Stimulated activated CD4-positive, alpha-beta T cell treated with anti-CD3 and anti-CD28 coated beads, Interleukin-1b, Interleukin-23, amount 100 ng/mL, for 4 hours (primary cell): ENCODE measurements at places on chromosomes 1 and 21.

- no peak for DNase-seq
Measured at GRCh38 chr1:220164116-220164515, 70.2 kb downstream of the IARS2 start.

DNA sequence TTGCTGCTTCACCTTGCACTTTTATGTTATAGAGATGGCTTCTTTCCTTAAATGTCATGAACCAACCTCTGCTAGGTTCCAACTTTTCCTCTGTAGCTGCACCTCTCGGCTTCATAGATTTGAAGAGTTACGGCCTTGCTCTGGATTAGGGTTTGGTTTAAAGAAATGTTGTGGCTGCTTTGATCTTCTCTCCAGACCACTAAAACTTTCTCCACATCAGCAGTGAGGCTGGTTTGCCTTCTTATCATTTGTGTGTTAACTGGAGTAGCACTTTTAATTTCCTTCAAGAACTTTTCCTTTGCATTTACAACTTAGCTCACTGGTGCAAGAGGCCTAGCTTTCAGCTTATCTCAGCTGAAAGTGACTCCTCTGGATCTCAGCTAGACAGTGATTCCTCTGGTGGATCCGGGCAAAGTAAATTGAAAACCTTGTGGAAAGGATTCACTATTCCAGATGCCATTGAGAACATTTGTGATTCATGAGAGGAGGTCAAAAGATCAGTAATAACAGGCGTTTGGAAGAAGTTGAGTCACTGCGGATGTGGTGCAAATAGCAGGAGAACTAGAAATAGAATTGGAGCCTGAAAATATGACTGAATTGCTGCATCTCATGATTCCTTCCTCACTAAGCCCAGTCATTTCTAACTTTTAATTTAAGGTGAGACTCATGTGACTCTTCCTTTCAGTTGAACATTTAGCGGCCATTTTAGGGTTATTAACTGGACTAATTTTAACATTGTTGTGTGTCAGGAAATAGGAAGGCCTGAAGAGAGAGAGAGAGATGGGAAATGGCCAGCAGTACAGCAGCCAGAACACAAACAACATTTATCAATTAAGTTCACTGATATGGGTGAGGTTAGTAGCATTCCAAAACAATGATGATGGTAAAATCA lies 16.2 kb upstream of the RGS1 start:
- no peak for DNase-seq

GRCh38 chr1:27011058-27011764 lies 1.4 kb downstream of the TENT5B start:
- no peak for DNase-seq

- DNase-seq = no peak
Measured at GRCh38 chr1:151048645-151049032, 1.1 kb downstream of the C1orf56 start.

DNA sequence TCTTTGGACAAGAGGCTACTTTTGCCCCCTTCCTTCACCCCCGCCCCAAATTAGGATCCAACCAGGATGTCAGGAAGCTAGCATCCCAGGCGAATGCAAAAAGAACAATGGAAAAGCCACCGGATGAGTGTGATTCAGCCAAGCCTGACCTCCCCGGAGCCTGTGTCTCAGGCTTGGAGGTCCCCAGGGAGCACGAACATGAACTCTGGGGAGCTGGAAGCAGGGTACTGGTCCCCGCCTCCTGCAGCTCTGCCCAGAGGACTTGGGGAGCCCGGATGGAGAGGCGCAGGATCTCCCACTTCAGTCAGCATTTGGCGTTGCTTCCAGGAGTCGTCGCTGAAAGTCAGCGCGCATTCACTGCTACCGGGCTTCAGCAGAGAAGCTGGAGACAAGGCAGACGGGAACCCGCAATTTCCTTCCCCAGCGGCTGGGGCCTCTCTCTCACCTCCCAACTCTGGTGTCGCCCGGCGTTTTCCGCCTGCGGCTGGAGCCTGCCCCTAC lies 1.8 kb upstream of the TBX15 start:
- no peak for DNase-seq

- no peak for DNase-seq
Measured at GRCh38 chr1:199867601-199868000, 159.9 kb upstream of the NR5A2 start.

DNA sequence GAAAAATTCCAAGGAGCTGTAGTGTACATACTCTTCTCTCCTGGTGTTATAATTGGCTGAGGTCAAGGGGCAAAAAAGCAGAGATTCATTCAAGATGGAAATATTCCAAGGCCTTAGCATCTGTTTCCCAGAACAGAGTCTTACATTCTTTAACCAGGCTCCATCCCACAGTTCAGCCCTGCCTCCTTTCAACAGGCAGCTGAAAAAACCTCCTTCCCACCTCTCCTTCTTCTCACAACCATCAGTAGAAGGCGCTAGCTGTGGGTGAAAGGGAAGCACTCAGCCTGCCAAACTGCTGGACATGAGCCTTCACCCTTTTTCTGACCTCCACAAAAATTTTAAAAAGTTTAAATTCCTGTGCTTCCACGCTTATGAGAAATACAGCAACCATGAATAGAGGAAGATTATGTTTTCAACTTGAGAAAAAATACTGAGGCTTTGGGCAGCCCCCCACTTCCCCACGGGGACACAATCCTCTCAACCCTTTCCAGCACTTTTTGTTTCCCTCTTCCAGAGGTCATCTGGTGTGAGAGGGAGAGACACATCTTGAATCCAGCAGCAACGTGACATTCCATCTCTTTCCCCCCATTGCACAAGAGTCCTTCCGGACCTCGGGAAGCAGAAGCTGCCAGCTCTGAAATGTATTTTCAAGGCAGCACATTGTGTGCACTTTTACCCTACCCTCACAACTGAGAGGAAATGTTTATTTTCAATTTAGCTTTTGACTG lies 43.2 kb upstream of the FMO2 start:
- no peak for DNase-seq

GRCh38 chr1:65456481-65456880 lies 36.0 kb downstream of the LEPR start:
- DNase-seq = no peak

DNA sequence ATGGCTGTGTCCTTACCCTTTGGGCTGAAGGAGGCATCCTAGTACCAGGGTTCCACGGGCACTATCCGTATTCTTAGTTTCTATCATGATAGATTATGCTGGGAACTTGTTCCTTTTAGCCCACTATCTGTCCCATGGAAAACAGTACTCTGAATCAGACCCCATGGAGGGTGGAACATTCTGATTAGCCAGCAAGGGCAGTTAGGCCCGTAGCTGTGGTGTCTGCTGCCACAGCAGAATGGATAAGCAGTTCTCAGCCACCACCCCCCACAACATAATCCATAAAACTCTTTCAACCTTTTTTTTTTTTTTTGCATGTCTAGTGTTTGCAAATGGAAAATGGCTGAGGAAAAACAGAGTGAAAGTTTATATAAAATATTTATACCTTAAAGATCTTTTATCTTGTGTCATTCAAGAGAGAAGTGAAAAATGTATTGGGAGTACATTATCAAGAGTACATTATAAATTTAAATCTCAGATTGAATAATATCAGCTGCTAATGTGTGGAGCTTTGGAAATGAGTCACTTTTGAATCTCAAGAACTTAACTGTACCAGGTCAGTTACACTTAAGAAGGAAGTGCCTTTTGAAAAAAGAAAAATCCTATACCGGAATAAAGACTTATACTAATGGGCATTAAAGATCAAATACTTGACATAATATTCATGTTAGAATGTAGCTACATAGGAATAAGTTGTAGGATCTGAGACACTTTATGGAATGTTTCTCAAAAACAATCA lies 80.3 kb downstream of the NFIA start:
- no peak for DNase-seq

GRCh38 chr1:40808444-40808843 lies 24.9 kb downstream of the KCNQ4 start:
- DNase-seq = no peak

DNA sequence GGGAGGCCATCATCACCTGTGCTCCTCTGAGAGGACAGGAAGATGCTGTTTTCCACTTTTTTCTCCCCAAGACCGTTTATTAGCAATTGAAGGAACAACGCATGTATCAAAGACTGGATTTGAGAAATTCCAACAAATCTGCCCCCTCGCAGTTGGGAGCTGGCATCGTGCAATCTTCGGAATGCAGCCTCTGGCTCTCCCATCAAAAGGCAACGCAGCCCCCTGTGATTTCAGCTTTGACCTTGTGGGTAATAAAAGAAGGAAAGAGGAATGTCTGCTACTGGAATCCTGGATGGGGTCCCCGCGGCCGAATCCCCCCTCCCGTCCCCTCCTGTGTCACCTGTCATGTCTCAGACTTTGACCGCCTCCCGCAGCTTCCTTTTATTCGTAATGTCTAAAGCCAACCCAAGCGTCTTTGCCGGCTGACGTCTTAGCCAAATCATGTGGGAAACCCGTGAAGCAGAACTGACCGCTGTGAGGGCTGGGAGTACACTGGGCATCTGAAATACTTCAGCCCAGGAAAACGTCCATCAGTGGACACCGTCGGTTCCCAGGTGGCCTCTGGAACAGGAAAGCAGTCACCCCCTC lies 101.5 kb downstream of the WDR4 start:
- no peak for DNase-seq

- DNase-seq = no peak
Measured at GRCh38 chr1:17857109-17857499, 102.0 kb downstream of the ACTL8 start.

DNA sequence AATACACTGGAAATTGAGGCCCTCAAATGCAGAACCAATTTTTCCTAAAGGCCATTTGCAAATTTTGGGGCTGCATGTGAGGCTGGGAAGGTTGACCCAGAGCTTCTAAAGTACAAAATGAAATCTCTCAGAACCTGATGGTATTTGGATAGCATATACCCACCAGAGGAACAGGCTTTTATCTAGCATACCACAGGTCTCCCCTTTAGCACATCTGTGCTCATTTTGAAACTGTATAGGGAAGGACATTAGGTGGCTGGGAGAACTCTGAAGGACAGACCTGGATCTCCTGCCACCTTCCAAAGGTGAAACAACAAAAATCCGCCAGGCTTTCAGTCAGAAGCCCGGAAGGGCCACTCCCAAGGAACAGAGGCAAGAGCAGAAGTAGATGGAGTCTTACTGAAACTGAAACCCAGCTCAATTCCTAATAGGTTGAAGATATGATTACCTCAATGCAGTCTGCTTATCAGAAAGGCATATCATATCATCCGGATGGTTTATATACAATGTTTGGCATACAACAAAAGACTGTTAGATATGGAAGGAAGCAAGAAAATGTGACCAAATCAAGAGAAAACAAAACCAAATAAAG lies 11.6 kb downstream of the CD55 start:
- no peak for DNase-seq

GRCh38 chr1:97247196-97247595 lies 525.6 kb downstream of the PTBP2 start:
- DNase-seq = no peak

DNA sequence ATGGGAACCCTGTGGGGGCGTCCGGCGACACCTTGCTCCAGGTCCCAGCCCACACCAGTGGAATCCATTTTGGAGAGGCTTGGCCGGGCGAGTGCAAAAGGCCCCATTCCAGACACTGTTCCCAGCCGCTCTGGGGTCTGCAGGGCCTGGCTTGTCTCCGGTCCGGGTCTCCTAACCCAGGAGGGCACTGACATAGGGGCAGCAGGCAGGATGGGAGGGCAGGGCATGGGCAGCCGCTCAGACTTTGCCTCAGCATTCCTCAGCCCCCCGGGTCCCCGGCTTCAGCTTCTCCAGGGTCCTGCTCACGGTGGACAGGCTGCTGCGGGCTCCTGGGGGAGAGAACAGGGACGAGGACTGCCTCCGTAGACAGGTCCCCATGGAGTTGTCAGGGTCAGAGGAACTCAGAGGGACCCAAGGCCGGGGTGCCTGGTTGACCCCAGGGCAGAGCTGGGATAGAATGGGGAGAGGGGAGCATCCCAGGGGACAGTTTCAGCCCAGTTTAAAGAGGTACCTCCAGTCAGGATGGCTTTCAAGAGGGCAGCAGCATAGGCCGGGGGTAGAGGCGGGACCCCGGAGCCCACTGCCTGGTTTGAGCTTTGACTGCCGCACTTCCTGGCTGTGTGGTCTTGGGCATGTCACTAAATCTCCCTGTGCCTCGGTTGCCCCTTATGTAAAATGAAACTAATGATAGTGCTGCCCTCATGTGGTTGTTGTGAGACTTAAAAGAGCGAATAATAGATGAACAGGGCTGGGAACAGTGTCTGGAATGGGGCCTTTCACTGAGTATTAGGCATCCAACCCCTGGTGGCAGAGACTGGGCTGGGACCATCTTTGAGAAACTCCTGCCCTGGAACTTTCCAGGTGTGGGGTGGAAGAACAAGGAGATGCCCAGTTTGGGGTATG lies 3.7 kb downstream of the KNCN start:
- DNase-seq = no peak

- DNase-seq = no peak
Measured at GRCh38 chr21:34670962-34671348, 2.2 kb downstream of the CLIC6 start.

DNA sequence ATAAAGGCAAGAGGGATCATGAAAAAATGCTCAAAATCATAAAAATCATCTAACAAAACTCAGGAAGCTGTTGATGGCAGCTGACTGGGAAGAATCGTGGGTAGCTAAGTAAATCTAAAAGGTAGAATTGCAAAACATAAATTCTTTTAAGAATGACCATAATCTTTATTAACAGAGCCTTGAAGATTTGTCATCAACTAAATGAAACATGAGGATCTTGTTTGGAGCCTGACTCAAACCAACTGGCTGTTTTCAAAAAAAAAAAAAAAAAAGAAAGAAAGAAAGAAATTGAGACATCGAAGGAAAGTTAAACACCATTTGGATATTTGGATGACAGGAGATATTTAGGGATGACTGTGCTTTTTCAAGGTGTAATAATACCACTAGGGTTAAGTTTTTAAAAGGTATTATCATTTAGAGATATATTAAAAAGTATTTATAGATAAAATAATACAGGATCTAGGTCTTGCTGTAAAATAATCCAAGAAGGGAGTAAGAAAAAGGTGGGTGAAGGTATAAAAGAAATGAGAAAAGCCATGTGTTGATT lies 48.6 kb downstream of the CD34 start:
- DNase-seq = no peak

DNA sequence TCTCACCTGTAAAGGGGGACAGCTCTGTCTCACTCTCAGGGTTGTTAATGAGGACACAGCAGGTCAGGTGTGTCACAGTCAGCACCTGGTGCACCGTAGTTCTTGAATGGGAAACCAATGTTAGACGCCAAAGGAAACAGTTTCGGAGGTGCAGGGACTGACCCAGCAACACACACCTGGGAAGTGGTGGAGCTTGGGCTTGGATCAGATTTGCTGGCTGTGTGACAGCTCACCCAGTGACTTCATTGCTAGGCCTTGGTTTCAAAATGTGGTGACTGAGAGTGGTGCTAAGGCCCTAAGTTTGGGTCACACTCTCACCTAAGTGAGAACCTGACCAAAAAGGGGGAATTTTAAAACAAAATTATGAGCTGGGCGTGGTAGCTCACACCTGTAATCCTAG lies 34.9 kb downstream of the ALPL start:
- DNase-seq = no peak

GRCh38 chr1:168606096-168606495 lies 29.7 kb downstream of the XCL1 start:
- no peak for DNase-seq

GRCh38 chr1:219544163-219544846 lies 68.6 kb downstream of the ZC3H11B start:
- DNase-seq = no peak
